Stimulated activated CD4-positive, alpha-beta T cell treated with anti-CD3 and anti-CD28 coated beads, Interleukin-15, amount 100 ng/mL, for 1 hour (primary cell): ENCODE measurements at places on chromosomes 13 and 19.
A peak's percentile ranks its signal among the peaks of the same experiment; 100 is the strongest.

DNA sequence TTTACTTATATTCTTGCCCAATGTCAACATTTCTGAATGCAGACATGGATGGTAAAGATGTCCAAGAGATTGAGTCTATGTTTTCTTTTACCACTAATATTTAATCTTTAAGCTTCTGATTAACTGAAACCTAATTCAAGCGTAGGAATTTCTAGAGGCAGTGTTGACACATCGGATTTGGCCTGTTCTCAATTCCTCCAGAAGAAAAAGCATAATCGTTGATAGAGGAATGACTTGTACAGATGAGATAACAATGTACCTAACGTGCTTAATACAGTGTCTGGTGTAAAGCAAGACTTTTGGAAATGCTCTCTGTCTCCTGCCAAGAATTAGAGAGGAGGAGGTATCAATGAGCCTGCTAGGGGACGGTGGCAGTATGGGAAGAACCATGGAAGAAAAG, 35.2 kb downstream of the SLC15A1 start:
- DNase-seq: no peak

- no peak for DNase-seq
Measured at GRCh38 chr19:2223959-2224358, 12.2 kb downstream of the PLEKHJ1 start.

DNA sequence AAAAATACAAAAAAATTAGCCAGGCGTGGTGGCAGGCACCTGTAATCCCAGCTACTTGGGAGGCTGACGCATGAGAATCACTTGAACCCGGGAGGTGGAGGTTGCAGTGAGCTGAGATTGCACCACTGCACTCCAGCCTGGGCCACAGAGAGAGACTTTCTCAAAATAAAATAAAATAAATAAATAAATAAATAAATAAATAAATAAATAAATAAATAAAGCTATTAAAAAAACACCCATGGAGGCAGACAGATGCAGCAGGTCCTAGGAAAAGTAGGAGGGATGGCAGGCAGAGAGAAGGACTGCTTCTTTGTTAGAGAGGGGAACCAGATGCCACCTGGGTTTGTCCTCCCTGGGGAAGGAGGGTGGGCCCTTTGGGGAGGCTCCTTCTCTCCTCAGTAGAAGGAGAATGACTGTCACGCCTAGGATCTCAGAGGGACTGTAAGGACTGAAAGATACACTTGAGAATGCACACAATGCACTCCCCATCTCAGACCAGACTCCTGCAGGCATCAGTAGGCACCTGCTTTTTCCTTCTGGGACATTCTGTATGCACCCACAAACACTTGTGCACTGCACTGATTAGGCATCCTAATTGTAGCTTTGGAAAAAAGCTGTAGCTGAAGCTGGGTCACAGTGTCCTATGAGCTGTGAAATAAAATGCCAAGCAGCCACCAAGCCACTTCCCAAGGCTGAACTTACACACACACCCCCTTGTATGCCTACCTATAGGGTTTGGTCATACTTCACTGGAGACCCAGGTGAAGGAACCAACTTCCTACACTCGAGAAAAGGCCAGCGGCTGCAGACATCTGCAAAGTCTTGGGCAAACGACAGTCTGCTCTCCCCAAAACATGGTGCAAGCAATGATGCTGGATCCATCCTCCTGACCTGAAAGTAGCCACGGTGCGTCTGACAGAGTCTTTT, 18.9 kb upstream of the SLC35E1 start:
- no peak for DNase-seq

DNA sequence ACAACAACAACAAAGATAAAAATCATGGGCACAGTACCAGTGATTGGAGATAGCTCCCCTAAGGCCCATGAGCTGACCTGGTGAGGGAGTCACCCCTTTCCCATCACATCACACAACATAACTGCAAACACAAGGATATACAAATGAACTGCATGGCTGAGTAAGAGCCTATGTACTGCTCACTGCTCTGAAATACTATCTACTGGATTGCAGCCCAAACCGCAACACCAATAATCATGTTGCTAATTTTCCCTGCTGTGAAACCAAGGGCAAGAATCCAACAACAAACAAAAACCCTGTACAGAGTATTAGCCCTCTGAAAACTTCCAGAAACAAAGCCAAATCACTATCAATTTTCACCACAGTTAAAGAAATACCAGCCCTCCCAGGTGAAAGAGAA, 1893.2 kb downstream of the PCDH9 start:
- no peak for DNase-seq

GRCh38 chr19:48656840-48657474, 11.0 kb upstream of the CA11 start:
- DNase-seq: no peak

- DNase-seq: no peak
Measured at GRCh38 chr19:38922482-38922881, 8.1 kb downstream of the SARS2 start.

GRCh38 chr19:49557641-49558325, 22.6 kb downstream of the NOSIP start:
- DNase-seq: no peak

DNA sequence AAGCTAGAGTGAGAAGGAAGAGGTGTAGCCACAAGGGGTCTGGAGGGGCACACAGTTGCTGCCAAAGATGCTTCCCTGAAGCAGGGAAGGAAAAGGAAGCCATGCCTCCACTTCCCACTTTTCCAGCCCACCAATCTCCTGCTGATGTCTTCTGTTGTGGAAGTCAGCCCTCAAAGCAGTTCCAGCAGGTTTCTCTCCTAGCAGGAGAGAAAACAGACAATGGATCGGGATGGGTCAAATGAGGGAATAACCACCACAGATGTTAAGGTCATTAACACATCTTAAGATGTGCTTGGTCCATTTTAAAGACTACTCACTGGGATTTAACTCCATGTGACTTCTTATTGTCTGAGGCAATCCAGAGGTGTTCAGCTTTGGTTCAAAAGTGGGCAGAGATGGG, 284.1 kb upstream of the SOX21 start:
- no peak for DNase-seq

GRCh38 chr19:35644987-35645679, 3.0 kb upstream of the COX6B1 start:
- peak; percentile 78 for DNase-seq

GRCh38 chr13:61777271-61777670, 361.6 kb upstream of the PCDH20 start:
- no peak for DNase-seq

- no peak for DNase-seq
Measured at GRCh38 chr19:40519352-40520322, 52.8 kb downstream of the SPTBN4 start.

DNA sequence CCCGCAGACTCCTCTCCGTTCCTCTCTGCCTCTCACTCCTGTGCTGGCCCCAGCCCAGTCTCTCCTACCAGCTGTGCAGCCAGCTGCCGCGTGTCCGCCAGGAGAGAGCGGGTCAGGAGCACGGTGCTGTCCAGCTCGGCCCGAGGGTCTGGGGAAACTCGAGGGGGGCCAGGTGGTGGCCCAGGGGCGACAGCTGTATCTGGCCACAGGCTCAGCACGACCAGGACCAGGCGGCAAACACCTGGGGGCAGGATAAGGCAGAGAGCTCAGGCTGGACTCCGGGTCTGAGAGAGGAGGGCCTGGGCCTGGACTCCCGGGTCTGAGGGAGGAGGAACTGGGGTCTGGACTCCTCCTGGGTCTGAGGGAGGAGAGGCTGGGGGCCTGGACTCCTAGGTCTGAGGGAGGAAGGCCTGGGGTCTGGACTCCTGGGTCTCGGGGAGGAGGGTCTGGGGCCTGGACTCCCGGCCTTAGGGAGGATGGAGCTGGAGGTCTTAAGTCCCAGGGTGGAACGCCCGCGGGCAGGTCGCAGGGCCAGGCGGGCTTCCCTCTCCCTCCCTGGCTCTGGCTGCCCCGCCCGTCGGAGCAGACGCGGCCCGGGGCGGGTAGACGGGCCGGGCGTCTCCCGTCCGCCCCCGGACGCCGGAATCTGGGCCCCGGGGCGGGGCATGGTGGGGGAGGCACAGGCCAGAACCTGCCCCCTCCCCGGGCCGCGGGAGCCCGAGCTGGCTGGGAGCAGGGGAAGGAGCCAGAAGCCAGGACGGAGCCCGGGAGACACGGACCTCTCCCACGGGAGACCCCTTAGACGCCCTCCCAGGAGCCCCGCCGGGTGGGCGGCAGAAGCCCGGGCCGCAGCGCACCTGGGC, 1.3 kb downstream of the IL11 start:
- DNase-seq: no peak

- no peak for DNase-seq
Measured at GRCh38 chr13:66353664-66354063, 876.5 kb downstream of the PCDH9 start.

GRCh38 chr19:49924004-49924880, 4.8 kb upstream of the ATF5 start:
- no peak for DNase-seq

DNA sequence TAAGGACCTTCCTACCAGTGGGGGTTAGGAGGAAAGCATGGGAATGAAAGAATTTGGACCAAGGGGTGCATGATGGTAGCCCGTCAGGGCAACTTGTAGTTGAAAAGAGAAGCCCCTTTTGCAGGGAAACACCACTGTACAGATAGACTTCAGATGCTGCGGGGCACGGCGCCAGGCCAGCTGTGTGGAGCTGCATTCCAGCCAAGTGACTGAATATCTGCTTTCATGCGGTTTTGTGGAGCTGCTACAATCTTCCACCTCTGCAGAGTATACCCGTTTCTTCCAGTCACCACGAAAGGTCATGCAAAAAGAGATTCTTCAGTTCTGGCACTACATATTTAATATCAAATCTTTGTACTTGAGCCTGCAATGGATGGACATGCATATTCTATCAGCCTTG, 104.7 kb downstream of the RGCC start:
- no peak for DNase-seq

- no peak for DNase-seq
Measured at GRCh38 chr13:20258208-20258962, 26.3 kb upstream of the GJB6 start.

DNA sequence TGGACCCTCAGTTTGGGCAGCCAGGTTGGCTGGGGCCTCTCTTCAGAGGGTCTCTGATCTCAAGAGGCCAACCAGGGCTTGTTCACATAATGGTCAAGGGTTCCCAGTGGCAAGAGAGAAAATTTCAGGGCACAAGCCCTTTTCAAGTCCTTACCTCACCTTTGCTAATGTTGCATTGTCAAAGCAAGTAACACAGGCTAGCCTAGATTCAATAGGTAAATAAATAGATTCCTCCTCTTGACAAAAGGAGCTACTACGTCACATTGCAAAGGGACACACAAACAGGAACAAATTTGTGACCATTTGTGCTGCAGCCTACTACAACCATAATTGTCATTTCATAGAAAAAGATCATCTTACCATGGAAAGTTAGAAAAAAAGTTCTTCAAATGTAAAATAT, 33.9 kb upstream of the FRY start:
- DNase-seq: no peak

DNA sequence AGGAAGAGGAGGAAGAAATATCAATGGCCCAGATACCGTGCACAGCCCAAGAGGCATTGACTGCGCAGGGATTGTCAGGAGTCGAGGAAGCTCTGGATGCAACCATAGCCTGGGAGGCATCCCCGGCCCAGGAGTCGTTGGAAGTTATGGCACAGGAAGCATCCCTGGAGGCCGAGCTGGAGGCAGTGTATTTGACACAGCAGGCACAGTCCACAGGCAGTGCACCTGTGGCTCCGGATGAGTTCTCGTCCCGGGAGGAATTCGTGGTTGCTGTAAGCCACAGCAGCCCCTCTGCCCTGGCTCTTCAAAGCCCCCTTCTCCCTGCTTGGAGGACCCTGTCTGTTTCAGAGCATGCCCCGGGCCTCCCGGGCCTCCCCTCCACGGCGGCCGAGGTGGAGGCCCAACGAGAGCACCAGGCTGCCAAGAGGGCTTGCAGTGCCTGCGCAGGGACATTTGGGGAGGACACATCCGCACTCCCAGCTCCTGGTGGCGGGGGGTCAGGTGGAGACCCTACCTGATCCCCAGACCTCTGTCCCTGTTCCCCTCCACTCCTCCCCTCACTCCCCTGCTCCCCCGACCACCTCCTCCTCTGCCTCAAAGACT, 36.0 kb downstream of the KEAP1 start:
- DNase-seq: no peak

- peak; percentile 38 for DNase-seq
Measured at GRCh38 chr13:49110122-49110912, 109.8 kb upstream of the MLNR start.

GRCh38 chr19:6604906-6605305, 14.0 kb upstream of the CD70 start:
- DNase-seq: no peak

- no peak for DNase-seq
Measured at GRCh38 chr13:87953381-87953780, 282.2 kb downstream of the SLITRK5 start.

DNA sequence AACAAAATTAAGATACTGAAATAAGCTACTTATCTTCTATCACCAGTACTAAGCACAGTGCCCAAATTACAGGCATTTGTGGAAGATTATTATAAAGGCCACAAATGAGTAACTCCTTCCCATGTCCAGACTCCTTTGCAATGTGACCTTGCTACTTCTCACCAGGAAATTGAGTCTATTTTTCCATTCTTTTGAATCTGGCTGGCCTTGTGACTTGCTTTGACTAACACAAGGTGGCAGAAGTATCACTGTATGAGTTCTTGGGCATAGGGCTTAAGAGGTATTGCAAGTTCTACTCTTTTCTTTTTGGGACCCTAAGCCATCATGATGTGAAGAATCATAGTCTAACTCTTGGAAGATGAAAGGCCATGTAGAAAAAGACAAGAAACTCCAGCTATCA, 49.9 kb downstream of the UGGT2 start:
- no peak for DNase-seq

DNA sequence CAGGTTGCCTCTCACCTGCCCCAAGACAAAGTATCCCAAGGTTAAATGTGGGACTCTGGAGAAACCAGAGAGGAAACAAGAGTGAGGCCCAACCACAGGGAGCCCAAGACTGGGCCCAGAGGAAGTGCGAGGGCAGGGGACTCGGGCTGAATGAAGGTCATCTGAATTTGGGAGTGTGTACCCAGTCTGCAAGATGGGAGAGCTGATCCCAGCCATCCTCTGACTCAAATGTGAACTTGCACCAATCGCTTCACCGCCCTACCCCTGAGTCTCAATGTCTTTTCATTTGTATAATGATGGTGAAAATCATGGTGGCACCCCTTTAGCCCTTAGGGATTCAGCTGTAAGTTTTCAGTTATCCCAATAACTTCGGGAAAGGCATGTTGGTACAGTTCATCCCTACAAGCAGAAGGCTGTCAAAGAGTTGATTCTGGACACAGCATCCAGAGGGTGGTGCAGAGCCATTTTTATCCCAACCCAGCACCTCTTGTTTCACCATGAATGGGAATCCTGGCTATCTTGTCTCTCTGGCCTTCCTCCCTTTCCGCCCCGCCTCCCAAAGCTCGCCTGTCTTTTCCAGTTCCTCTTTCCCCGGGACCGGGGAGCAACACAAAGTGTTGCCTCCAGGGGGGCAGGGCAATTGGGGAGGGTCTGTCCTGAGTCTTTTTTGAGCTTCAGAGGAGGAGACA, 123.4 kb downstream of the NUFIP1 start:
- DNase-seq: no peak

DNA sequence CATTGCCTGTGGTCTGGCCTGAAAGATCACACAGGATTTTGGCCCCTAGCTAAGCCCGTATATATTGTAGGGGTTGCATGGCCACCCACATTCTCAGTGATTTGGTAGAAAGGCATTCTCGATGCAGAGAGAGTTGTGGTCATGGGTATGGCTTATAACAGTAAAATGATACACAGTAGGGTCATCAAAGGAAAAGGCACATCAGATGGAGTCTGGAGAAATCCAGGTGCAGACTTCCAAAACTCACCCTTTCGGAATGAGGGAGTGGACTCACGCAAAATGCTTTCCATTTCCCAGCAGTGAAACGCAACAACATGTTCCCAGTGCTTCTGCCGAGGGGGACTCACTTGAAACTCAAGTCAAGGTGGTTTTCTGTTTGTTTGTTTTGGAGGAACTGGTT, 802.5 kb upstream of the SLITRK1 start:
- no peak for DNase-seq
